Activated CD4-positive, alpha-beta memory T cell treated with anti-CD3 and anti-CD28 coated beads for 36 hours (primary cell): ENCODE measurements at places on chromosomes 1 and 21. TPM values are rescaled to one million over a fixed set of nuclear protein-coding genes. Genes with fewer than 3 reads are reported as not detected.

- peaks cover 16% of the 10 kb centered on the region for H3K36me3 ChIP-seq
- no peaks in the 10 kb centered on the region for H3K27me3 ChIP-seq
- H3K27ac ChIP-seq, result no peak overlapping the region
- DNase-seq, result no peak
- H3K4me1 ChIP-seq, result peaks cover 8% of the 10 kb centered on the region
Measured at GRCh38 chr1:235767795-235768194, 98.9 kb downstream of the LYST start.

DNAJC28 gene
- 0.67 TPM for total RNA-seq

- no peaks in the 10 kb centered on the region for H3K27me3 ChIP-seq
- H3K4me3 ChIP-seq, result no peak overlapping the region
- H3K36me3 ChIP-seq, result peaks cover 4% of the 10 kb centered on the region
- peak; percentile 10 for DNase-seq
- no peak overlapping the region for H3K27ac ChIP-seq
Measured at GRCh38 chr1:162536511-162536910, 25.0 kb upstream of the UAP1 start.

FAAH gene
- total RNA-seq, result 4.4 TPM

RIPK4 gene
- 0.10 TPM for total RNA-seq

LCE3E gene
- total RNA-seq, result not detected

DNA sequence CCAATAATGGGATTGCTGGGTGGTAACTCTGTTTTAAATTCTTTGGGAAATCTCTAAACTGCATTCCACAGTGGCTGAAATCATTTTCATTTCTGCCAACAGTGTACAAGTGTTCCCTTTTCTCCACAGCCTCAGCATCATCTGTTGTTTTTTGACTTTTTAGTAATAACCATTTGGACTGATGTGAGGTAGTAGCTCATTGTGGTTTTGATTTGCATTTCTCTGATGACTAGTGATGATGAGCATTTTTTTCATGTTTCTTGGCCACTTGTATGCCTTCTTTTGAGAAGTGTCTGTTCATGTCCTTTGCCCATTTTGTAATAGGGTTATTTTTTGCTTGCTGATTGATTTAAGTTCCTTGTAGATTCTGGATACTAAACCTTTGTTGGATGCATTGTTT is 131.9 kb upstream of the B3GALT2 start:
- no peak for DNase-seq
- H3K27me3 ChIP-seq, result no peaks in the 10 kb centered on the region
- no peak overlapping the region for H3K27ac ChIP-seq
- no peak overlapping the region for H3K4me3 ChIP-seq
- peaks cover 3% of the 10 kb centered on the region for H3K36me3 ChIP-seq

RPAP2 gene
- total RNA-seq, result 28.6 TPM

DNA sequence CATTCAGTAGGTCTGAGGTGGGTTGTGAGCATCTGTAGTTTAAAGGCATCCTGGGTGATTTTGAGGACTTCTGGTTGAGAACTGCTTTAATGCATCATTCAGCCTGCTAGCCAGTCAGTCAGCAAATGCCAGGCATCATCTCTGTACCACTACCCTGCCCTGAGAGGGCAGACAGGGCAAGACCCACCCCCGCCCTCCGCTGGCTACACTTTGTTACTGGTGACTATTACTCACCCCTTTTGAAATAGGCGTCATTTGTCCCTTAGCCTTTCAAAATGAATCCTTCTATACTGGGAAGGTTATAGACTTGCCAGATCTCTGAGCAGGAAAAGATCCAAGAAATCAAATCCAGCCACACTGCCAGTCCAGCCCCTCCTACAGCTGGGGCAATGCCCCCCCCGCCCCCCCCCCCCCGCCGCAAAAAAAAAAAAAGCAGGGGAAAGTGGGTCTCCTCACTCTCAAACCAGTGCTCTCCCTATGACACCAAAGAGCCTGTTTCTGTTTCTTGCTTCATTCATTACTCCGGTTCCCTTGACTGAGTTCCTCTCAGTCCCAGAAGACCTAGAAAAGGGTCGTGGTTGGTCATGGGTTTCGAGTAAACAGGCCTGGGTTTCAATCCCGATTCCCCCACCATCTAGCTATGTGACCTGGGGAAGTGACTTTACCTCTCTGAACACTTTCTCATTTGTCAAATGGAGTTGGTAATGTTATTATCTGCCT is 4.4 kb downstream of the SELENON start:
- peak; percentile 84 for DNase-seq
- H3K36me3 ChIP-seq, result peaks cover 9% of the 10 kb centered on the region
- no peaks in the 10 kb centered on the region for H3K27me3 ChIP-seq
- H3K4me3 ChIP-seq, result no peak overlapping the region

GRCh38 chr1:87765681-87766070 is 437.0 kb downstream of the LMO4 start:
- peaks cover 2% of the 10 kb centered on the region for H3K4me1 ChIP-seq
- H3K4me3 ChIP-seq, result no peak overlapping the region
- no peak for DNase-seq
- H3K27me3 ChIP-seq, result no peaks in the 10 kb centered on the region

ATXN7L2 gene
- 10.7 TPM for total RNA-seq

DNA sequence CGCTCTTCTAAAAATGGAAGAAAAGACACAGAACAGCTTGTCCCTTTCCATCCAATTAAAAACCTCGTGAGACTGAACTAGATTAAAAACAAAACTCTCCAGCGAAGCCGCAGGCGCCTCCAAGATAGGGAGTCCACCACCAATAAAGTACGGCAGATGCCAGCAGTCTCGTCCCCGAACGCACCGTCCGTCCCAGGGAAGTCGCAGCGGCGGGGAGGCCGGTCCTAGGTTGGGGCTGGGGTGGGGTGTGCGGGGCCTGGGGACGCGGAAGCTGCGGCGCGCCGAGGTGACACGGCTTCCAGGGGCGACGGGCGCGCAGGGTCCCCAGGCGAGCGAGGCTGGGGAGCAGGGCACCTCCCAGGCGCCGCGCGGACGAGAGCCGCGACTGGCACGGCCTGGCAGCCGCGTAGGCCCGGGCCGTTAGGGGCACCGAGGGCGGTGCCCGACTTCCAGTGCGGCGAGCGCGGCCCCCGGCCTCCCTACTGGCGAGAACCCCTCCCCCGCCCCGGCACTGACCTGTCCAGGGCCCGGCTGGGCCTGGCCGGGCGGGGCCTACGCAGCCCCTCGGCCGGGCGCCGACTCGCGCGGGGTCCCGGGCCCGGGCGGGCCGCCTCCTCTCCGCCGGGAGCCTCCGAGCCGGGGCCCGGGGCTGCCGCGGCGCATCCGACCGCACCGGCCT is 28.3 kb upstream of the A3GALT2 start:
- H3K36me3 ChIP-seq, result peaks cover 12% of the 10 kb centered on the region
- peak overlapping the region; percentile 88 for H3K27ac ChIP-seq
- H3K27me3 ChIP-seq, result no peaks in the 10 kb centered on the region
- peaks cover 47% of the 10 kb centered on the region for H3K4me1 ChIP-seq

GRCh38 chr1:25758466-25759070 is 41.4 kb upstream of the SELENON start:
- H3K36me3 ChIP-seq, result no peaks in the 10 kb centered on the region
- no peak for DNase-seq
- no peaks in the 10 kb centered on the region for H3K27me3 ChIP-seq
- H3K4me3 ChIP-seq, result no peak overlapping the region
- H3K27ac ChIP-seq, result no peak overlapping the region

- no peaks in the 10 kb centered on the region for H3K4me1 ChIP-seq
- H3K27ac ChIP-seq, result no peak overlapping the region
- H3K27me3 ChIP-seq, result peaks cover 24% of the 10 kb centered on the region
- DNase-seq, result no peak
Measured at GRCh38 chr1:20278692-20279130, 12.0 kb upstream of the VWA5B1 start.

GRCh38 chr1:19133360-19133759 is 76.7 kb downstream of the UBR4 start:
- no peak for DNase-seq
- H3K27ac ChIP-seq, result no peak overlapping the region
- no peak overlapping the region for H3K4me3 ChIP-seq
- H3K27me3 ChIP-seq, result no peaks in the 10 kb centered on the region
- peaks cover 68% of the 10 kb centered on the region for H3K36me3 ChIP-seq

GRCh38 chr1:48227165-48228013 is 4.9 kb downstream of the SLC5A9 start:
- no peaks in the 10 kb centered on the region for H3K36me3 ChIP-seq
- peak; percentile 16 for DNase-seq
- H3K4me1 ChIP-seq, result no peaks in the 10 kb centered on the region
- H3K27ac ChIP-seq, result no peak overlapping the region
- no peak overlapping the region for H3K4me3 ChIP-seq

DNA sequence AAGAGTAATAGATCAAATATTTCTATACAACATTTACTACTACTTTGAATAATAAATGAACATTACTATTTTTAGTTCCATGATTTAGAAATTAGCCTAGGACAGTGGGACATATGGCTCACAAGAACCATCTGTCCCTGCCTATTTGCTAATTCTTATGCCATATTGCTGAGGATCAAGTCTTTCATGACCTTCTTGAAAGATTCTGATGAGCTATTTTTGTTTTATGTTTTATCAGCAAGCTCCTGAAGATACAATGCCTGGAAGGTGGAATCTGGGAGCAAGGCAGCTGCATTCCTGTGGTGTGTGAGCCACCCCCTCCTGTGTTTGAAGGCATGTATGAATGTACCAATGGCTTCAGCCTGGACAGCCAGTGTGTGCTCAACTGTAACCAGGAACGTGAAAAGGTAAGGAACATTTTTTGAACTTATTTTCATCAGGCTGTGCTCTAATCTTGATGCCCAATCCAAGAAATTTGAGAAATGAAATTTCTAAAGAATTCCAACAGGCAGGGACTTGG is 326.7 kb downstream of the PAPPA2 start:
- no peak for DNase-seq
- no peak overlapping the region for H3K4me3 ChIP-seq
- no peaks in the 10 kb centered on the region for H3K4me1 ChIP-seq

DNA sequence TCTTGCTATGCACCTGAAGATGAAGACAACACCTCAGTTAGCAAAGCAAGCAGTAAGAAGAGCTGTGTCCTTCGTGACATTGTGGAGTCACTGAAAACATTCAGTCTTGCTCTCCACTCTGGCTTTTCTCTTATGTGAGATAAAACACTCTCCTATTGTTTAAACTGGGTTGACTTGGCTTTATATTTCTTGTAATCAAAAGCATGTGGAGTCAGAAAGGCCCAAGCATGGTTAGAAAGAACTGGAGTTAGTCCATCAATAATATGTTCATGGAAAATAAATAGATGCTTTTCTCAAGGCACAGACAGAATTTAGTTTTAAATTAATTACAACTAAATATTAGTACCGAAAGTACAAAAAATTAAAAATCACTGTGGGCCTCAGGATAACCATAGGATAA is 61.7 kb downstream of the UBE2U start:
- H3K36me3 ChIP-seq, result no peaks in the 10 kb centered on the region
- H3K4me3 ChIP-seq, result no peak overlapping the region
- no peak for DNase-seq
- H3K4me1 ChIP-seq, result peaks cover 2% of the 10 kb centered on the region
- H3K27me3 ChIP-seq, result peaks cover 24% of the 10 kb centered on the region

- H3K4me1 ChIP-seq, result no peaks in the 10 kb centered on the region
- no peaks in the 10 kb centered on the region for H3K36me3 ChIP-seq
- no peak for DNase-seq
- H3K27me3 ChIP-seq, result no peaks in the 10 kb centered on the region
Measured at GRCh38 chr1:36515315-36516138, 32.8 kb upstream of the CSF3R start.

SYTL1 gene
- 27.3 TPM for total RNA-seq

ERG gene
- not detected for total RNA-seq

DNA sequence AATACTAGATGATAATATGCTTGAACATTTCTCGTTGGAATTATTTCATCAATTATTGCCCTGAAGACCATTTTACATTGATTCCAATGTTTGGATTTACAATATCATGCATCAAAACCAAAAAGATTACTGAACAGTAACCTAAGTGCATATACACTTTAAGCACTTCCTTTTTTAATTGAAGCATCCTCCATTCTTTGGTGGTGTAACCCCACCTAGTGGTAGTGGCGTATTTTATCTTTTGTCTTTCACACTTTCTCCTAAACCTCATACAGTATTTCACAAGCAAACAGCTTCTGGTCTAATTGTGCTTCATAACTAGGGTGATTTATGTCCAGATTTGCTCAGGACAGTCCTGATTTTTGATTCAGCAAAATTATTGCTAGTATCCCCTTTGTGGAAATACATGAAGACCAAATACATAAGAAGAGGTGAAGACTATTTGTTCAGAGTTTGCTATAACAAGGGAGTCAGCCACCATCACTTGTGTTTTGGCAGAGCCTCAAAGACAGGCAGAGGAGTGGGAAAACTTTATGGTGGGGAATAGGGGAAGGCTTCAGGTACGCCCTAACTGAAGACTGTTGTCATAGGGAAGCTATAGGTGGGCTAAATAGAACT is 3.4 kb upstream of the NVL start:
- no peaks in the 10 kb centered on the region for H3K27me3 ChIP-seq
- no peaks in the 10 kb centered on the region for H3K36me3 ChIP-seq
- H3K4me1 ChIP-seq, result peaks cover 31% of the 10 kb centered on the region
- peak overlapping the region; percentile 77 for H3K27ac ChIP-seq

UBE2U gene
- not detected for total RNA-seq

REN gene
- not detected for total RNA-seq

GRCh38 chr1:7322912-7323311 is 448.2 kb upstream of the VAMP3 start:
- no peaks in the 10 kb centered on the region for H3K36me3 ChIP-seq
- H3K27ac ChIP-seq, result no peak overlapping the region
- H3K27me3 ChIP-seq, result peaks cover 11% of the 10 kb centered on the region
- H3K4me3 ChIP-seq, result no peak overlapping the region
- DNase-seq, result no peak

DNA sequence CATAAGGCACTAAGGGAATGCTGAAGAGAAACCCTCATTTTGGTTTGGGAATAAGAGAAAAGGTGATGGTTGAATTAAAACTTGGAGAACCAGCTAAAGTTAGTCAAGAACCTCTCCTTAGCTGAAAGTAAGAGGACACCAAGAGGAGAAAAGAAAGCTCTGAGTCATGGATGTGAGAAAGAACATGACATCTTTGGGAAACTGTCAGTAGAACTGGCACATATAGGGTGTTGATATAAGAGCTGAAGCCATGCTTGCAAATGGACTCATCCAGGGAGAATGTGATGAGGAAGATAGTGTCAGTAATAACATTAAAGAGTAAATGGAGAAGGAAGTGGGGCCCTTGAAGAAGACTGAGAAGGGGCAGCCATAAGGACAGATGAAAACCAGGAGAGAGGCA is 54.3 kb downstream of the LRRC8C start:
- peaks cover 63% of the 10 kb centered on the region for H3K36me3 ChIP-seq
- H3K27me3 ChIP-seq, result no peaks in the 10 kb centered on the region
- peak overlapping the region; percentile 88 for H3K27ac ChIP-seq
- DNase-seq, result no peak
- H3K4me1 ChIP-seq, result peaks cover 74% of the 10 kb centered on the region

- no peak overlapping the region for H3K27ac ChIP-seq
- DNase-seq, result no peak
- H3K36me3 ChIP-seq, result no peaks in the 10 kb centered on the region
- H3K4me1 ChIP-seq, result peaks cover 23% of the 10 kb centered on the region
- no peaks in the 10 kb centered on the region for H3K27me3 ChIP-seq
Measured at GRCh38 chr1:167263819-167264464, 43.3 kb downstream of the POU2F1 start.
